ENCODE measurements at places on chromosomes 7 and 10.

DNA sequence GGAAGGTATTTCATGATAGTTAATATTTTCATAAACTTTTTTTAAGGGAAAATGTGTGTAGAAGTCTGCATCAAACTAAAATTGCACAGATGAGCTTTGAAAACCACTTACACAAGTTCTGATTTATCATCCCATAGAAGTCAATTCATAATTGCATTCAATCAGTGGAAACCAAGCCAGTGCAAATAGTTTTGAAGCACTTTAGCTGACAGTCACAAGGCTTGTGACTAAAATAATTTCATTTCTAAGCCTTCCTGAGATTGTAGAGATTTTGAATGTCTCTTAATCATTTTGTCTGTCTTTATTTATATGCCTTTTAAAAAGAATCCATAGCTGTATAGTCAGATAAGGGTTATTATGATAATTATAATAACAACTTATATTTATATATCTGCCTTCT lies 41.4 kb downstream of the EXOC4 start:
- DNase-seq: no peak

GRCh38 chr7:117154721-117155120 lies 168.1 kb downstream of the WNT2 start:
- DNase-seq: no peak

DNA sequence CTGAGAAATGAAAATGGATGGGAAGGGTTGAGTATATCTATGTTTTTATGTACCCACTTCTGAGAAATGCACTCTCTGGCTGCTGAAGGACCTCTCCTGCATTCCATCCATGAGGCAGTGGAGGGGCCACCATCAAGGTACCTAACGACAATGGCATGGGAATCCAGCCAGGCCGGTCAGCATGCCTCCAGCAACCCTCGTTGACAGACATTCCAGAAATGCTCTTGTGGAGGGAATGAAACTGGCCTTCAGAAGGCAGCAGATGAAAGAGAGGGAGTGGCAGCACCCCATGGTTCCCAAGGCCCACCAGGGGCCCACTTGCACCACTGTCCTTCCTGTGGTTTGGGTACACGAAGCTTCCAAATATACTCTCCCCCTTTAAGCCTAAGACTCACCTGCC lies 269.0 kb downstream of the ARHGAP12 start:
- no peak for DNase-seq

- DNase-seq: peak; percentile 15
These were observed 1.4 kb downstream of the TMEM130 start for GRCh38 chr7:98868450-98868849.

DNA sequence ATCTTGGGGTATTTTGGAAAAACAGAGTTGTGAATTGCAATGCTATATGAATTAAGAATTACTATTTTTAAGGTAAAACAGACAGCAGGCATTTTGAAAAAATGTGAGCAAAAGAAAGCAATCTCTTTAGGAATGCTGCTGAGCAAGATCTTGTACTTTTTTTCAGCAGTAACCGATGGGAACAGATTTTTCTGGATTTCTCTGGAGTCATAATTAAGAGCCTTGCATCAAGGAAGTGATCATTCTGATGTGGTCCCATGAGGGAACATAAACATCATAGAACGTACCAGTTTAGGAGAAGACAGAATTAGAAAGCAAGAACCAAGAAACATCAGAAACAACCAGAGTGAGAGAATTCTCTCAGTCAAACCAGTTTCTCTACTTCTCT lies 157.0 kb upstream of the AGR3 start:
- DNase-seq: no peak

GRCh38 chr7:23898619-23899018 lies 188.6 kb downstream of the STK31 start:
- no peak for DNase-seq

- no peak for DNase-seq
These were observed 105.5 kb downstream of the CHN2 start for GRCh38 chr7:29300026-29300480.

DNA sequence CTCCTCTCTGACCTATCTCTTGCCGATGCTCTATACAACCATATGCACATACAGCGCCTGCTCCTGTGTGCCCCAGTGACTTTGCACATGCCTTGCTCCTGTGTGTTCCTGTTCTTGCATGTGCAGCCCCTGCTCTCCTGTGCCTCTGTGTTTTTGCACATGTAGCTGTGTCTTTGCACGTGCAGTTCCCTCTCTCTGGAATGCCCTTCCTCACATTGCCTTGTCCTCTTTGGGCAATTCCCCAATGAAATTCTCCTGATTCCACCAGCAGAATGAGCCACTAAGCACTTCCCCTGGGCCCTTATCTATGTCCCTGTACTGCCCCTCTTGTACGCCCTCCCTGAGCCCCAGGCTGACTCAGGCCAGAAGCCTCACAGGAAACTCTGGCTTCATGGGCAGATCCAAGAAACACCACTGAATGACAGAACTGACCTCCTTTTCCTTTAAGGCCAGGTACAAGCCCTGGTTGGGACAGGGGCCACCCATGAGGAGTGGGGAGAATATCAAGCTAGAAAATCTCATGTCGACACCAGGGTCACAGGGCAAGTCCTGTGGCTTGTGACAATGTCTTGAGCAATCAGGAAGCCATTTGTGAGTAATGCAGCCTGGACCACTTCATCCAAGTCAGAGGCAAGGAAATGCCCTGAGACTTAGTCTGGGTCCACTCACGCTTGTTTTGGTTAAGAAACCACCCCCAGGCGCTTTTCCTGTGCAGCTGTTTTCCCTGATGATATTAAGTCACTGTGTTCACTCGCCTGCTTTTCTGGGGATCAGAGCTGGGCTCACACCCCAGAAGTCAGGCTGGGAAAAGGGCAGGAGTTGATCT lies 1.9 kb upstream of the ARHGAP22 start:
- peak; percentile 81 for DNase-seq

DNA sequence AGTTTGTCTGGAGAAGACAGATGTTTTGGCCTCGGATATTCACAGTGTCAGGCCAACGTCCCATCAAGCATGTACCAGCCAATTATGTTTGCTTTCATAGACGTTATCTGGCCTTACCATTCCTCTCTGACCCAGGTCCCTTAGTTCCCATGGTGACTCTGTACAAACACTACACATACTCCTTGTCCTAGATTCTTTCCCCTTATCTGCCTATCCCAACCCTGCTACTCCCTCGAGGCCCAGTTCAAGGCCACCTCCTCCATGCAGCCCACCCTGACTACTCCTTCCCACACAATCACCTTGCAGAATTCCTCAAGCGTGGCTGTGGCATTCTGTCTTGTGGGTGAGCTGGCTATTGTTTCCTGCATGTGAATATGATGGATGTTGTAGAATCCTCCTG lies 155.2 kb downstream of the PRKAG2 start:
- DNase-seq: peak; percentile 57

DNA sequence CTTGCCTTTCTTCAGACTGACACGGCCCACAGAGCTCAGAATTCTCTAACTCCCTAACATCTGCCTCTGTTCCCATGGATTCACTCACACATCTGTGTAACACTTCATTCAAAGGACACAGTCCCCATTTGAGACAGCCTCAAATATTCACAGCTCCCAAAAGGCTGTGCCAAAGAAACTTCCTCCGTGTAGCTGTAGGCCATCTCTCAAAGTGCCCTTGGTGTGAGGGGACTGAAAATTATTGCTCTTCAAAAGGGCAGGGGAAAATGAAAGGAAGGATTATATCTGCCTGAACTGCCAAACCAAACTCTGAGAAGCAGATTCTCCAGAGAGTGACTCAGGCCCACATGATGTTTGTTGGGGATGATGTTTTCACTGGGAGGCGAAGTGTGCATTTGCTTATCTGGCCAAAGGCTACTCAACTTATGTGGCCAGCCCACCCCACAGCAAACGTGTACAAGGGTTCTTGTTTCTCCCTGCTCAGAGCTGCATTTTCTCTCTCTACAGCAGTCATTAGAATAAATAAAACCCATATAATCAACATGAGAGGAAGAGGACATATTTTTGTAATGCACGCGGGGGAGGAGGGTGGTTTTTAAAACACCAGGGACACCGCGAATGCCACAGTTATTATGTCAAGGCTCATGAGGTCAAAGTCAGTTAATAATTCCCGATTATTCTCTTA lies 302.4 kb upstream of the NFE2L3 start:
- no peak for DNase-seq

- peak; percentile 12 for DNase-seq
These were observed 4.7 kb upstream of the WASHC2A start for GRCh38 chr10:50063100-50063499.

- no peak for DNase-seq
These were observed 209.3 kb downstream of the JAZF1 start for GRCh38 chr7:27971171-27971812.

- peak; percentile 49 for DNase-seq
These were observed 91.3 kb downstream of the PARD3 start for GRCh38 chr10:34723750-34724149.

- DNase-seq: no peak
These were observed 310.2 kb upstream of the LRRN3 start for GRCh38 chr7:110780712-110781111.

DNA sequence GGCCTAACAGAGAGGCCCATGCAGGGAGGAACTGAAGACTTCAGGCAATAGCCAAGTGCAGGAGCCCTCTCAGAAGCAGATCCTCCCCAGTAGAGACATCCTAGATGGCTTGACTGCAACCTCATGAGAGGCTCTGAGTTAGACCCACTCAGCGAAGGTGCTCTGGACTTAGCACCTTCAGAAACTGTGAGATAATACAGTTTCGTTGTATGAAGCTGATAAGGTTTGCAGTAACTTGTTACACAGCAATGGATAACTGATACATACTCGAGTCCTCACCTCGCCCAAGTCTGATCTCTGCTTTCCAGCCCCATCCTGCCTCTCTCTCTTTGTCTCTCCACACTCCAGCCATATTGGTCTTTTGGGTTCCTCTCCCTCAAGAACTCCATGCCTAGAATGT lies 136.4 kb upstream of the EEPD1 start:
- DNase-seq: no peak

DNA sequence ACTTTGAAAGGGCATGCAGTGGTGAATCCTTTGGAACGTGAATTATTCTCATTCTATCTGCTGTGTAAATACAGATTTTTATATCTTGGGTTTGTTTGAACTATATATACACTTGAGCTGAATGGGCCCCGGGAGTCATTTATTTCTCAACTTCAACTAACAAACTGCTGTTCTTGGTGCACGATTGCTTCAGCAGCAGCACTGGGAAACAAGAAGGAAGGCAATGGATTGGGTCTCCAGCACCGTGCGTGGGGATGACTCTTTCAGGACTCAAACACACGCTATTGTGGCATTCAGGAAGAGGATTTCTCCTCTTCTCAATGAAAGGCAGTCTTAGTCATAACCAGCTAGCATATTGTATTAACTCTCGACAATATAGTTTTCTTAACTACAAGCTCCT lies 226.0 kb upstream of the NFE2L3 start:
- peak; percentile 7 for DNase-seq

- peak; percentile 57 for DNase-seq
These were observed 45.5 kb upstream of the ZNRF2 start for GRCh38 chr7:30238721-30239441.

GRCh38 chr7:126026421-126027088 lies 1096.9 kb upstream of the POT1 start:
- no peak for DNase-seq

- DNase-seq: no peak
These were observed 5.3 kb downstream of the SH3PXD2A start for GRCh38 chr10:103849880-103850571.

- no peak for DNase-seq
These were observed 53.2 kb upstream of the FAM20C start for GRCh38 chr7:139131-139530.

- no peak for DNase-seq
These were observed 183.2 kb upstream of the LYZL1 start for GRCh38 chr10:29105516-29106215.

DNA sequence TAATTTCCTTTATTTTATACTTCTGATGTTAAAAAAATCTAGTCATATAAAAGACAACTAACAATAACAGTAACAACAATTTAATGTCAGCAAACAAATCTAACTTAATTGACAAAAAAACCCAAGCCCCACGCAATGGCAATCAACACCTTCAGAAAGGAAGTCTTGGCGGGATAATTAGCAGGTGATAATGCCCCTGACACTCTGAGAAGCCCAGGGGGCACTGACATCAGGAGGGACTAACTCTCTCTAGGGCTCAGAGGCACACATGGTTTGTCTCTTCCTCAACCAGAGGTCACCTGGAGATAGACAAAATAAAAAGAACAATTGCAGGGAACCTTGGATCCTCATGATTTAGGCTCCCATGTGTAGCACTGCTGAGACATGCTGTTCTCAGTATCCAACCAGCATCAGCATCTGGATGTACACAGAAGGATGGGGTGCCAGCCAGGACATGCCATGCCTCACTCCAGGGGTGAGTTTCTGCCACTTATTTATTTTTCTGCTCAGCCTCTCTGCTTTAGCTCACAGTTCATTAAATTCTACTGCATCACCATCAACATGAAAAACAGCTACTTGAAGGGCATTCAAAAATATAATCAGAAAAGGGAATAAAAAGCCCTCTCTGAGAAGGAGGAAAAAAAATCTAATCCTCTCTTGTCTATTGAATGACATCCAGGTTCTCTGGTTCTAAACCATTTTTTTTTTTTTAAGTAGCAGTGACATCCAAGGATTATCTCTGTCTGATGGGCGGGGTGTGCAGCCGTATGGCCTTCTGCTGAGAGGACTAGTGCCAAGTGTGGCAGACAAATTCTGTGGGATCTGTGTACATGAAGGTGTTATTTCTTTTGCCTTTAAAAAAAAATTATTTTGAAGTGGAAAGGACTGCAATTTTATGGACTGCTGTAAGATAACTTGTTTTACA lies 96.3 kb downstream of the ATXN7L1 start:
- no peak for DNase-seq

DNA sequence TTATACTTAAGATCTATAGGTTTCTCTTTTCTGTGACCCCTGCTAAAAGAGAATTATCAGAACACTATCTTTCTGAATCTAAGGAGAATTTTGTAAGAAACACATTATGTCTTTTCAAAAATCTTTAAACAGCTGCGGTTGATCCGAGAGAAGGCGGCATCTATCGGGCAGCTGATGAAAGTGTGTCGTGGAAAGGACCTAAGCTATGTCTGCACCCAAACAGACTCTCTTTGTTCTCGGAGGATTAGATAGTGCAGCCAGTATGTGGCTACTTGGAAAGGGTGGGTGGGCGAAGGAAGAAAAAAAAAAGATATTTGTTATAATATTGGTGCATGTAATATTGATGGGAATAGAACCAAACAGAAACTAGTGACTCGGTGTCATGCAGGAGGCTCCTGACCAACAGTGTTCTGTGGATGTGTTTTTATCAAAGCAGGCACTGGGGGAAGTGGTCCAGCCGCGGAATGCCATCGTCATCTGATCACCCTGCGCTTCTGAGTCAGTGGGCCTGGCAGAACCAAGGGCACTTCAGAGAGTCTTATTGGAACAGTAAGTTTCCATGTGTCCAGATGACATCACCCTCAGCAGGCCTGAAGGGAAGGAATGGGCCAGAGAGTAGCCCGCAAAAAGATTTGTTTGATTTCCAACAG lies 509.7 kb upstream of the AKR1E2 start:
- DNase-seq: no peak

DNA sequence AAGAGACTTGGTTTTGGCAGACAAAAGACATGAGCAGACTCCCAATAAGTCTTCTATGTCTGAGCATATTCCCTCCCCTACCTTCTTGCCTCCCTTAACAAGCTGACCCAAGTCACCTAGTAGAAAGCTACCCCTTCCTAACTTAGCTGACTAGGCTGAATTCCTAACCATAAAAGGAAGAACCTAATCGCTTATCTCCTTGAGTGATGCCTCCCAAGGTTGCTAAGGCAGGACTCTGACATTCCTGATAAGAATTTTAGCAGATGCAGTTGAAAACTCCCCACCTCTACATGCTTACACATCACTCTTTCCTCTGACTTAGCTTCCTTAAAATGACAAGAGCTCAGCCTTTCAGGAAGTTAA lies 704.7 kb upstream of the MBL2 start:
- DNase-seq: peak; percentile 0

Data from hematopoietic multipotent progenitor cell treated with erythropoietin and hydrocortisone succinate and interleukin-3 and kit ligand, for 4 days (in vitro differentiated cells).